ENCODE measurements at places on chromosomes 3 and 15.

- no peak for DNase-seq
Observed at GRCh38 chr3:29438580-29438979, 157.7 kb downstream of the RBMS3 start.

GRCh38 chr3:125367403-125368230 is 7.5 kb downstream of the ZNF148 start:
- no peak for DNase-seq

DNA sequence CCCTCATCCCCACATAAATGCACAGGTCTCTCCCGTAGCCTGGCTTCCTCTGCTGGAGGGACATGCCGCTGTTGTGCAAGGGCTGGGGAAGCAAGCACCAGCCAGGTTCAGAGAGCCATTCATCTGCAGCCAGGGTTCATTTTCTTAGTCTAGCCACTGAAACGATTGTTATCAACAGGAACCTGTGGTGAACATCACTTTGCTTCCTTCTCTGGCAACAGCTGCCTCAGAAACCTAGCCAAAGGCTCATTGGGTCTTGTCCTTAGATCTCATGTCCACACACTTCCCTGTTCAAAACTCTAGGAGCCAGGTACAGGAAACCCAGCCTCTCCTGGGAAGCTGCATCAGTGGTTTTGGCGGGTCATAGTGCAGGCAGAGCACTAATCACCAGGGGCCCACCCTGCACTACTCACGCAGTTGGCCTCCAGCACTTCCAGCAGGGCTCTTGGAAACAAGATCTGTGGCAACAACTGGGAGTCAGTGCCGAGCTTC is 47.0 kb downstream of the OXNAD1 start:
- no peak for DNase-seq

DNA sequence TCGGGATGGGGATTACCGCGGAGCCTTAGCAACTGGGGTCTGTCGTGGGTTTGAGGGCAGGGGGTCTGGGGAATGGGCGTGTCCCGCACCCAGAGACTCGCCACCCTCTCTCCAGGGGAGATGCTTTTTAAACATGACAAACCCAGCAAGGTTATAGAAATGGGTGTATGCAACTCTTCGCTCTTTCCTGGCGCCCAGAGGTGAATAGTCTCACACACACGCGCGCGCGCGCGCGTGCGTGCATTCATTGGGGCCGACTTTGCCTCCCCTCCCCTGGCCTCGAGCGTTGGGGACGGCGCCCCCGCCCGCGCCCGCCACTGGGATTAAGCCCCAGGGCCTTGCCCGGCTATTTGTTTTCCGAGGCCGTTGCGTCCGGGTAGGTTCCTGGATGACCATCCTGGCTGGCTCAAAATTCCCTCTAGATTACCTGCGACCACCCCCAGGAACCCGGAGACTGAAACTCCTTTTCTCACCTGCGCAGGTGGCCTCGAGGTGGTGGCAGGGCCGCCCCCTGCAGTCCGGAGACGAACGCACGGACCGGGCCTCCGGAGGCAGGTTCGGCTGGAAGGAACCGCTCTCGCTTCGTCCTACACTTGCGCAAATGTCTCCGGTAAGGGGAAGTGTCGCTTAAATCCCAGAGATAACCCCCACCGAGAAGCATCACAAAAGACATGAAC is 777 bp downstream of the GPR160 start:
- DNase-seq = no peak

GRCh38 chr15:41561104-41561776 is 2.2 kb downstream of the TYRO3 start:
- no peak for DNase-seq

DNA sequence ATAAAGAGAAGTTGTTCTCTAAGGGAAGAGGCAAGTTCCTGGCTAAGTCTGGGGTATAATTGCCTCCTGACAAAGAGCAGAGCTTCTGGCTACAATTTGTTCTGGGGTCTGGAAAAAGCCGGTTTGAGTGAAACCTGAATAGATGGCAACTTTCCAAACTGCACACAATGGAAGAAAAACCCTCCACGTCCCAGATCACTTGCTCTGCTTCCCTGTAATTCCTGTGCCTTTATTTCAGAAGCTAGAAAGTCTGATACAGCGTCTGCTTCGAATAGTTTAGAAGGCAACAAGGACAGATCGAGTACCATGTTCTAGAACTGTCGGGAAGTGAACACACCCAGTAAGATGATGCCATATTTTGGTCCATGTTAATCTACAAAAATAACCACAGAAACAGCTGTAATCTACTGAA is 1.6 kb upstream of the WDR82 start:
- DNase-seq = no peak

GRCh38 chr3:116388867-116389385 is 56.4 kb downstream of the LSAMP start:
- DNase-seq = no peak

- no peak for DNase-seq
Observed at GRCh38 chr3:17118771-17119170, 234.0 kb downstream of the PLCL2 start.

DNA sequence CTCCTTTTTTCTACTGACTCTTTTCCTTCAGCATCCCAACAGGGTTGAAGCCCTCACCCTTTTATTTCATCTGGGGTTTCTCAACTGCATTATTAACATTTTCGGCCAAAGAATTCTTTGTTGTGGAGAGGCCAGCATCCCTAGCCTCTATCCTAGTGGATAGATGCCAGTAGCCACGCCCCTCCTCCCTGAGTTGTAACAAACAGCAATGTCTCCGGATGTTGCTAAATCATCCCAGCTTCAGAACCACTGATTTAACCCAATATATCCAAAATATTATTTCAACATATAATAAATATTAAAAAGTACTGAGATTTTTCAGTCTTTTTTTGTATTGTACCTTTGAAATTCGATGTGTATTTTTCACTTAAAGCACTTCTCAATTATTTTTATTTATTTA is 2.0 kb upstream of the RNF111 start:
- no peak for DNase-seq

GRCh38 chr3:106025151-106025722 is 156.4 kb upstream of the CBLB start:
- DNase-seq = no peak

- DNase-seq = no peak
Observed at GRCh38 chr3:115347737-115348136, 200.6 kb upstream of the ZBTB20 start.

DNA sequence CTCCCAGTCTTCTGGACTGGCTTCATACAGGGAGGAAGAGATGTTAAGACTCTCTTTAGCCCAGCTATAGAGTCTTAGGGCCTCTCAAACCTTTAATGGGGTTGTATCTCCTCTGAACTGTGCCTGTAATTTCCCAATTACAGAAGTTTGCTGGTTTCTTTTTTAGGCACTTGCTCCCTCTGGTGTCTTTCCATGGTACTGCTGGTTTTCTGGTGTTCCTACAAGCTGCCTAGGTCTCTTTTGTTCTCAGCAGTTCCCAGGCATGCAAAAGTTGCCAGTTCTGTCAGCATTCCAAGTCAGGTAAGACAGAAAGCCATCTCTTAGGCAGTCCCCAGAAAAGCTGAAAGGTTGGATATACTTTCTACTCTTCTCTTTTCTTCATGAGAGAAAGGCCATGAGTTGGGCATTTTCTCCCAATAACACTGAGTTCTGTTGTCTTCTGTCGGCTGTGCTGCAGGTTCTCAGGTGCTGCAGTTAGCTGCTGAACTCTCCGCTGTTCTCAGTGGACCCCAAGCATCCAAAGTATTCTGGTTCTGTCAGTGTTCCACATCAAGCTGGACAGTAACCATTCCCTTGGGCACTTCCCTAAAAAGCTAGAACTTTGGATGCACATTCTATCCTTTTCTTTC is 54.4 kb upstream of the EHHADH start:
- DNase-seq = peak; percentile 77

GRCh38 chr15:48222627-48223026 is 16.5 kb downstream of the SLC12A1 start:
- DNase-seq = no peak

- DNase-seq = no peak
Observed at GRCh38 chr3:4834403-4834866, 144.8 kb upstream of the BHLHE40 start.
